Ascending aorta (tissue), 2 donors: ENCODE measurements at places on chromosomes 4 and X.

DNA sequence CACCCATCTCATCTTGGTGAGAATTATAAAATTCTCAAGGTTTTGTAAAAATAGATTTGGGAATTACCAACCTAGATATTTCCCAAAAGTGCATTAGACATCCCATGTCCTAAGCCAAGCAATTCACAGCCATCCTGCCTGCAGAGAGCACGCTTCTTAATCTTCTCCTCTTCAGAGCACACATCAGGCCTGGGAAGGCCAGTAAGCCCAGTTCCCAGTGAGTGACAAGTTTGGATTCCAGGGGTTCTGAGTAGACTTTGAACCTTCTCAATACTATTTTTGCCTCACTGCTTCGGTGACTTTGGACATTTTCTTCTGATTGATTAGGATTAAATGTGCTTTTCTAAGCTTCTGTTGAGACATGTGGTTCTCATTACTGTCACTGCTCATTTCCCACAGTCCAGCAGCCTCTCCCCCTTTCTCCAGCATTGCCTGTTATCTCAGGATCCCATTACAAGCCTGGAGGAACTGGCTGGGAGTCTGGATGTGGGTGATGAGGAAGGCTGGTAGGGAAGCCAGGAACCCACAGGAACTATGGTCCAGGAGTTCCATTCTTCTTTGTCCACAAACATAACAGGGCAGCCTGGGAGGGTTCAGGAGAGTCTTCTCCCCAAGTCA lies 56.4 kb upstream of the TMEM150C start:
- DNase-seq, result no peak

- DNase-seq, result no peak
Measured at GRCh38 chr4:52891743-52892142, 29.6 kb downstream of the RASL11B start.

GRCh38 chr4:48779095-48779997 lies 733 bp downstream of the FRYL start:
- DNase-seq, result no peak

DNA sequence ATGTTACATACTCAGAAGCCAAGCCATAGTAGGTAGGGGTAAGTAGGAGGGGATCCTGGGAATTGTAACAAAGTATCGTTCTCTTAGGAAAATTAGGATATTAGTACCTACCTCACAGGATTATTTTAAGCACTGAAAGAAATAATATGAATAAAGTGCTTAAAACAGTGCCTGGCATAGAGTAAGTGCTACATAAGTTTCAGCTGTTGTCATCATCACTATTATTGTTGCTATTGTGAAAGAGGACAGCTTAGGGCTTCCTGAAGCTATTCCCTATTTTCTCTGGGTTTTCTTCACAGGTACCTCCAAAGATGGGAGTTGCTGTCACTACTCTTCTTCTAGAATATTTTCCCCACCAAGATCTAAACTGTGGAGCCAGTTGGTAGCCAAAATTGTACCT lies 443.7 kb upstream of the FGF16 start:
- DNase-seq, result no peak

- no peak for DNase-seq
Measured at GRCh38 chr4:174429701-174430410, 92.4 kb downstream of the HPGD start.
